Thymus (tissue), 14 donors: ENCODE measurements at places on chromosomes 7 and 10. TPM values are rescaled to one million over a fixed set of nuclear protein-coding genes. Genes with fewer than 3 reads are reported as not detected.

GRCh38 chr10:118551535-118552100 is 43.8 kb downstream of the PRLHR start:
- no peak for DNase-seq

- no peak for DNase-seq
Observed at GRCh38 chr7:89809291-89809690, 345.0 kb upstream of the STEAP1 start.

DNA sequence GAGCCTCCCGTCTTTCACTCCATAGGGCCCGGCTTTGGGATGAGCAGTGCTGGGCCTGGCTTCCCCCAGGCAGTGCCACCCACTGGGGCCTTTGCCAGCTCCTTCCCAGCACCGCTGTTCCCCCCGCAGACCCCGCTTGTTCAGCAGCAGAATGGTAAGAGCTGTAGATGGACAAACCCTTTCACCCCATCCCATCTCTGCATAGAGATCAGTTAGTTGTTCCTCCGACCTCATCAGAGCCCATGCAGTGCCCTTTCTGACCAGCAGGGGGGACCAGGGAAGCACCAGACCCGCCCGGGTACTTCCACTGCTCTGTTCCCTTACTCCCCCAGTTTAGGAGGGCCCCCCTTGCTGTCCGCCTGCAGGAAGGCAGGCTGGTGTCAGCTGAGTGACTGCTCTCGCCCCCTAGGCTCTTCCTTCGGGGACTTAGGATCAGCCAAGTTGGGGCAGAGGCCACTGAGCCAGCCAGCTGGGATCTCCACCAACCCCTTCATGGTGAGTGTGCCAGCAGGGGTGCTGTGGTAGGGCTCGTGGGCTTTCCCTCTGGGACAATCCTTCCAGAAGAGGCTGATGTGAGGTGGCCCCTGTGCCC is 9.8 kb downstream of the SAP25 start:
- DNase-seq: peak; percentile 69

DNA sequence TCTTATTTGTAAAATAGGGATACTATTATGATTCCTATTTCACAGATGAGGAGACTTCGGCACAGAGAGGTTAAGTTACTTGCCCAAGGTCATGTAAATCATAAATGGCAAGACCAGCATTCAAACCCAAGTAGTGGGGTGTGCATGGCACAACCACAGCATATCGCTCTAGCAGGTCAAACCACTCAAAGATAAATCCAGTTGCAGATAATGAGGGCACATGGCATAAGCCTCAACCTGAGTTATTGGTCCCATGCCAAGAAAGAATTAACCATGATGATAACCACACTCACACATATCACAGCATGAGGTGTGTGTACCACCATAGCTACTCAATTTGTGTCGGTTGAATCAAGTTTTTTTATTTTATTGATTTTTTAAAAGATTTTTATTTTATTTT is 180.5 kb downstream of the CREB5 start:
- no peak for DNase-seq

- no peak for DNase-seq
Observed at GRCh38 chr10:74174521-74174920, 23.5 kb downstream of the ADK start.

GRCh38 chr10:52316001-52316400 is 1.9 kb downstream of the DKK1 start:
- no peak for DNase-seq

GRCh38 chr10:126272526-126272925 is 115.8 kb downstream of the ADAM12 start:
- no peak for DNase-seq

The PITX3 gene
- 0.02 TPM for polyA plus RNA-seq

The TBX20 gene
- polyA plus RNA-seq: not detected

- no peak for DNase-seq
Observed at GRCh38 chr7:4883033-4883371, 514 bp downstream of the RADIL start.

DNA sequence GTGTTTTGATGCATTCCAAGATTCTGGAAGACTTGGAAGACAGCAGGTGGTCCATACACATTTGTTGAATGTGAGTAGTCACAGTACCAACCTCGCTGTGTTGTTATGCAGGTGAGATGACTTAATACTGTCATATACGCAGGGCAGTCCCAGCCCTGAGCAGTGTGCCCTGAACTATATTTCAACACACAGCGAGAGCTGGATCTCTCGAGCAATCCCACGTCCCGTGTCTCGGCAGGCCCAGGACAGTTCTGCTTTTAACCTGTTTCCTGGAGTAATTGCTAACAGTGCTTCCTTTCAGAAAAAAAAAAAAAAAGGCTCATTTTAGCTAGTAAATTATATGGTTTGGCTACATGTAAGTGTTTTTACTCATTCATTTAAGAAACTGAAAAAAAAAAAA is 179.7 kb downstream of the PRKCQ start:
- DNase-seq: no peak

- no peak for DNase-seq
Observed at GRCh38 chr10:78594559-78595268, 474.1 kb upstream of the ZMIZ1 start.

The MSMB gene
- polyA plus RNA-seq: 8.6 TPM

- no peak for DNase-seq
Observed at GRCh38 chr10:105195831-105196230, 554.7 kb downstream of the SORCS3 start.

DNA sequence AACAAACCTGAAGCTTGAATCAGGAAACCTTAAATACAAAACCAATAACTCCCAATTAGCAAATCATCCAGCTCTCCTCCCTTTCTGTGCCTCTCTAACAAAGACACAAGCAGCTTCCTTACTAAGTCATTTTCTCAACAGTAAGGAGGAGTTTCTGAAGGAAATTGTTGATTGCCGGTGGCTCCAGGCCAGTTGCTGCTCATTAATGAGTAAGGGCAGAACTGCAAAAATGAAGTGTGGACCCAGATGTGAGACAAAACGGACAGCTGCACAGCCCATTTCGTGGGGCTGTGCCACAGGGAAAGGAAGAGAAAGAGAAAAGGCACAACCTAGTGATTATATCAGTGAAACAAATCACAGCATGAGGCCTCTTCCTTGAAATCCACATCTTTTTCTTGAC is 42.8 kb upstream of the RHOBTB1 start:
- no peak for DNase-seq

DNA sequence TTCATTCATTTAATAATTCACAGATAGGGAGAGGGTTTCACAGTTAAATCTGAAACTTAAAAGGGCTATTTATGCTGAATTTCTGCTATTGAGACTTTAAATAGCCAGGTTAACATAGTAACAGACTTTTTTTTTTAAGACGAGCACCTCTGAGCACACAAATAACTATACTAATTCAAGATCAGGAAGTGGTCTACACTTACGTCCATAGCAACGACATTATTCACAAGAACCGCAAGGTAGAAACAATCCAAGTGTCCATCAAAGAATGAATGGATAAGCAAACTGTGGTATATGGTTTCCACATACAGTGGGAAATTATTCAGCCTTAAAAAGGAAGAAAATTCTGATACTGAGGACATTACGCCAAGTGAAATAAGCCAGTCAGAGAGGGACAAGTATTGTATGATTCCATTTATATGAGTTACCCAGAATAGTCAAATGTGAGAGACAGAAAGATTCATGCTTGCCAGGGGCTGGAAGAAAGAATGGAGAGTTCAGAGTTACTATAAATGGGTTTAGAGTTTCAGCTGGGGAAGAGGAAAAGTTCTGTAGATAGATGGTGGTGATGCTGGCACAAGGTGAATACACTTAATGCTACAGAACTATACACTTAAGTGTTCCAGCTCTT is 140.3 kb upstream of the LAMB4 start:
- no peak for DNase-seq

- no peak for DNase-seq
Observed at GRCh38 chr7:84895563-84895962, 291.3 kb downstream of the SEMA3D start.

- DNase-seq: no peak
Observed at GRCh38 chr10:79628083-79628482, 17.3 kb downstream of the SFTPA1 start.

The ASB15 gene
- polyA plus RNA-seq: 0.05 TPM

DNA sequence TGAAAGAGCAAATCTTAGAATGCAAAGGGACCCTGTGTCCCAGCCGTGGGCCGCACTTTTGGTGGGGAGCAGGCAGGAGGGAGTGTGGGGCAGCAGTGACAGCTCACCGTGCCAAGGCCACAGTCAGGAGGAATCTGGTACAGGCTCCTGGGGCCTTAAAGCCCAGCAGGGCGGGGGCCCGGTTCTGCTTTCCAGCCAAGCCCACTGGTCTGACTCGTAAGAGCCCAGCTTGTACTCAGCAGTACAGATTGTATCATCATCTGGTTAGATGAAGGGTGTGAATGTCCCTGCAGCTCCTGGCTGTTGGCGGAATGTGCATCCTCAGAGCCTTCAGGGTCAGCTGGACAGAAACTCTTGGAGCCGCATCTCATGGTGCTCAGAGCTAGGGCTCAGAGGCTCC is 30.5 kb upstream of the TRIM8 start:
- DNase-seq: no peak

The SEC61A2 gene
- 12.3 TPM for polyA plus RNA-seq

- DNase-seq: no peak
Observed at GRCh38 chr10:108608860-108609259, 1314.5 kb downstream of the XPNPEP1 start.

DNA sequence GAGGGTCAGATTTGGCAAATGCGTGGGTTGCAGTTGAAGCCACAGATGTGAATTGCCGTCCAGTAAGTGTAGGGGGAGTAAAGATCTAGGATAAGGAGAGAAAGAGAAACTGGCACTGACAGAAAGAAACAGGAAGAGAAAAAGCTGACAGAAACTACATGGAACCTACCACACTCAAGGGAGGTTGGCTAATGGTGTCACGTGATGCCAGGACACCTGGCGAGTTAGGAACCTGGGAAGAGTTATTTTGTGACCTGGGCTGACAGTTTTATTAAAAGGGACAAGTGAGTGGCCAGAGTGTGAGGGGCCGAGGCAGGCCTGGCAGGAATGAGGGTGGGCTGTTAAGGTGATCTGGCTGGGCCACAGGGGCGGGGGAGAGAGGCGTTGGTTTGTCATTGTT is 188.7 kb downstream of the ADARB2 start:
- no peak for DNase-seq

The FAM237B gene
- not detected for polyA plus RNA-seq

DNA sequence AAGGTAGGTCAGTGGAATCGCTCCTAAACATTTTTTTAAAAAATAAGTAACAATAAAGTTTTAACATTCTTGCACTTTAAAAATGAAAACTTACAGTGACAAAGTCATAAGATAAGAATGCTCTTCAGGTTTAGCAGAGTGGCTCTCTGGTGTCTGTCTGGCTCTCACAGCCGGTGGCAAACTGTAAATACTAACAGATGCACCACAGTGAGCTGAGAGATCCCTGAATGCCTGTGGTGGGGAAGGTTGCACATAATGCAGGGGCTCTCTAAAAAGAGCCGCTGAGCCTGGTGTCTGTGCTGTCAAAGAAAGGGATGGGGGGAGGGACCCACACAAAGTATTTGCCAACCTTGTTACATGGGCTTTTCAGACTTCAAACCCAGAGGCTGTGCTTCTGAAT is 498.3 kb downstream of the CCSER2 start:
- DNase-seq: no peak
